ENCODE measurements at places on chromosomes 1 and 21.
A peak's percentile ranks its signal among the peaks of the same experiment; 100 is the strongest.

- no peak for DNase-seq
Measured at GRCh38 chr1:193656841-193657240, 470.4 kb upstream of the B3GALT2 start.

DNA sequence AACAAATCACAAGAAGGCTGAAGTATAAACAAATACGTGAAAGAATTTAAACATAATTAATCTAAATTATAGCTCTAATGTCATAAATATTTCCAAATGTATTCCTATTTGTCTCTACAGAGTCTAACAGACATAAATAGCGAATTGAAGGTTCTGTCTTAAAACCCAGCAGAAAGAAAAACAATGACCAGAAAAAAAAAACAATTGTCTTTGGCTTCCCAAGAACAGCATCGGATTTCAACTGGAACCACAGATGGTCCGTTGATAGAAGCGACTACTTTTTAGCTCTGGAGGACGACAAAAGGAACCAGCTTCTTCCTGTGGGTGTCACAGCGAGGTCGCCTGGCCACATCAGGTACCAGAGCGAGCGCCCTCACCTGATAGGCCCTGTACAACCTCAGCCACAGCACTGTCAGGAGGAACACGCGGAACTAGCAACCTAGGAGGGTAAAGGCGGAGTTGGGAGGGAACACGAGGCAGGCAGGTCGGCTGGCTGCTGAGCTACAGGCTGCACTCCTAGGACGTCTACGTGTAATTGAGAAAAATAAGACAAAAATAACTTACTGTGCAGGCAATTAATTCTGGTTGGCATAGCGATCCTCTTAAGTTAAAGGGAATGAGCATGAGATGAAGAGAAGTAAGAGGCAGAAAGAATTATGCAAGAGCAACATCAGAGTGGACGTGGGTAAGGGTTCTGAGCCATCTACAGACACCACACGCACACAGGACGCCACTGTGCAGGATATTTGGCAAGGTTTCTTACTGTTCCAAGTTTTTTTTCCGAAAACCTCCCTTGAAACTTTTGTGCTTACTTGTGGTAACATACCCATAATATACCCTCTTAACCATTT lies 16.7 kb upstream of the PRDM15 start:
- DNase-seq: peak; percentile 60

DNA sequence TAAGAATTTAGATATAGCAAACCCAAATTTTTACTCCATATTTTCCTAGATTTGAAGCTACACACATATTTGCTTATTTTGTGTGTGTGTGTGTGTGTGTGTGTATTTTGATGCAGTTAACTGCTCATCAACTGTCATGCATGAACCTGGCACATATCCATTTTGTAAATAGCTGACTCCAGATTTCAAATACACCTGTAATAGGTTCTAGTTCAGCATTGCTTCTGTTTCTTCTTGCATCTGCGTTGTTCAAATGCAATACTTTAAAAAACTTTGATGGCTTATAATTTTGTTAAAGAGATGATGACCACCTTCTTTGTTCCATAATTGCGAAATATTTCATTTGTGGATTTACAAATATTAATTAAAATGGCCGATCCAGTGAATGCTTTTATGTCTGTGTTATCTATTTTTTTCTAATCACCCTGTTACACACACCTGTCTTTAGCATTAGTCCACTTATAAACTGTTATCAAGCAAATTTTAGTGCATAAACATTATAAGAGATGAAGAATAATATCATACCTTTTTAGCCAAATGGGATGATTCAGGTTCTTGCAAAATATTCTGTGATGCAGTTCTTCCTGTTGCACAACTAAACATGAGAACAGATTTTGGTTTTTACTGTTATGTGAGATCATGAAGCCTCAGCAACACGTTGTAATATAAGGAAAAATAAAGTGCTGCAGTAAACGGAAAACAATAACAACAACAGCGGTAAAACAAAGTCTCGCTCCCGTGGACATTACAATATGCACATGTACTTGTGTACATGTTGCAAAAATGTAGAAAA lies 12.7 kb upstream of the S100A11 start:
- DNase-seq: no peak

DNA sequence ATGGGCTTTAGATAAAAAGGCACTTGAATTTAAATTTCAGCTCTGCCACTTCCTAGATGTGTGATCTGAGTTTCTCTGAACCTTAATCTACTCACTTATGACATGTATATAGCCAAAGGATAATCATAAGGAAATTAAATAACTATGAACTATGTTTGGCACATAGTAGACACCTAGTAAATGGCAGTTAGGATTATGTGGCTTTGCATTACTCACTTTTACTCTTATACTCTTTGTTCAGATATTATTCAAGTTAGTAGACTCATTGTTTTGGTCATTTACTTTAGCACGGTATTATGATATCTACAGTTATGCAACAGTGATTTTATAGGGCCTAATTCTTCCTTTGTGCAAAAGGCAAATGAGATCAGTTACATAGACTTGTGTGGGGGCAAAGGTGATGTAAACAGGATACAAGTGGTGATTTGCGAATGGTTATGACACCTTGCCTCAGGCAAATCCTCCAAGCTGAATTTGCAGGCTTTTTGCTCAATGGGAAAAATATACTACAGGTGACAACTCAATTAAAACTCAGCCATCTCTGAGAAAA lies 297.2 kb upstream of the PBX1 start:
- DNase-seq: no peak

DNA sequence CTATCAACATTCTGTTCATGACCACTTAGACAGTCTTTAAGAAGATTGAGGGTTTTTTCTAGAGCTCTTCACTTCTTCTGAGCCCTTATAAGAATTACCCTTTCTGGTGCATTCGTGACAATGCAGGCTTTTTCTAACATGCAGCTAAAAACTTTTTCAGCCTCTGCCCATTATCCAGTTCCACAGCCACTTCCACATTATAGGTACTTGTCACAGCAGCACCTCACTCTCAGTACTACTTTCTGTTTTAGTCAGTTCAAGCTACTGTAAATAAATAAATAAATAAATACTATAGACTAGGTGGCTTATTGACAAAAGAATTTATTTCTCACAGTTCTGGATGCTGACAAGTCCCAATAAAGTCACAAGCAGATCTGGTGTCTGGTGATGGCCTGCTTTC lies 284.4 kb upstream of the PKN2 start:
- no peak for DNase-seq

DNA sequence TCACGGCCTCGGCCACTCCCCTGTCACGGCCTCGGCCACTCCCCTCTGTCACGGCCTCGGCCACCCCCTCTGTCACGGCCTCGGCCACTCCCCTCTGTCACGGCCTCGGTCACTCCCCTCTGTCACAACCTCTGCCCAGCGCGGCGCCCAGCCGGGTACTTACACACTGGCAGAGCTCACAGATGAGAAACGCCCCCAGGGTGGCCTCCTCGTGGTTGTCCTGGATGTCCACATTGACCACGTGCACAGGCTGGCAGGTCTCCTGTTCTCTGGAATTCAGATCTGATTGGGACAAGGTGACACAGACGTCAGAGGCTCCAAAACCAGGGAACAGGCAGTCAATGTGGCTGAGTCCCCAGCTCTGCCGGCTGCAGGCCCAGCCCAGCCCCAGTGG lies 3.3 kb upstream of the TMEM240 start:
- no peak for DNase-seq

DNA sequence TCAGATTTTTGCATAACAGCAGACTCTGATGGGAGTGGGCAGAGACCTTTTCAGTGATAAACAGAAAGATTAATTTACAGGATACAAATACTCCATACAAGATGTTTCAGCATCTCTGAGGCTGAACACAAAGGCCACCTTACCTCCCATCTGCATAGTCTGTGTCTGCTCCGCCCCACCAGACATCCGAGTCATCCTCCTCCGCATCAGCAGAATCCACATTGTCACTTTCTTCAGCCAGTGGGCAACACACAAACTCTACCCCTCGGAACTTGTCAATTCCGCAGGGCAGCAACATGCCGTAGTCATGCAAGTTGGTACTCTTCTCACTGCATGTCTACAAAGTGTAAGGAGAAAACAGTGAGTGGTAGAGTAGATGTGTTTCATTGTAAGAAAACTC lies 119.7 kb downstream of the APP start:
- no peak for DNase-seq

DNA sequence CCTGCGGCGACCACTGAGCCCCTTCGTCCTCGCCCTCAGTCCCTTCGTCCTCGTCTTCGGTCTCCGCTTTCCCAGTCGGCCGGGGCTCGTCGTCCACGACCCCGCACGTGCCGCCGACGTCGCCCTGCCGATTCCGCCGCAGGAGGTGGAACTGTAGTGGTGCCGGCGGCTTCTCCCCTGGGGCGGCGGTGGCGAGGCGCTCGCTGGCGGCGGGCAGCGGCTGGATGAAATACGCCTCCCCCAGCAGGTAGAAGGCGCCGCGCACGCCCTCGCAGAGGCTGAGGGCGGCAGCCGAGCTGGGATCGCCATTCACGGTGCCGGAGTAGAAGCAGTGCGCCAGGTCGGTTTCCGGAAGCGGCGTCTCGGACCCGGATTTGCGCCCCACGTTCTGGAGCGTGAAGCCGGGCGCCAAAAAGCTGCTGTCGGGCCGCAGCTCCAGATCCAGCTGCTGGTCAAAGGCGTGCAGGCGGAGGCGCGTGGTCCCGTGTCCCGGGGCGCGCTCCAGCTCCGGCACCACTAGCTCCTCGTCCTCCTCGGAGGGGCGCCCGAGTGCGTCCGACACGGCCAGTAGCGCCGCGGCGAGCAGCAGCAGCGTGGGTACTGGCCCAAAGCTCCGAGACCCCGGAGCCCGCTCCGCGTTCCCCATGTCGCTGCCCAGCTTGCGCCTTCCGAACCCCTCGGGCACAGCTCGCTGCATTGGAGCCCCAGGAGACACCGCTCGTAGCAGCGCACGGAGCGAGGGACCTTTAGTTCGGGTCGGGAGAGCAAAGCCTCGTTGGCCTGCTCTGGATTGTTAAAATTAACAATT lies 747 bp downstream of the ADAMTS1 start:
- no peak for DNase-seq

DNA sequence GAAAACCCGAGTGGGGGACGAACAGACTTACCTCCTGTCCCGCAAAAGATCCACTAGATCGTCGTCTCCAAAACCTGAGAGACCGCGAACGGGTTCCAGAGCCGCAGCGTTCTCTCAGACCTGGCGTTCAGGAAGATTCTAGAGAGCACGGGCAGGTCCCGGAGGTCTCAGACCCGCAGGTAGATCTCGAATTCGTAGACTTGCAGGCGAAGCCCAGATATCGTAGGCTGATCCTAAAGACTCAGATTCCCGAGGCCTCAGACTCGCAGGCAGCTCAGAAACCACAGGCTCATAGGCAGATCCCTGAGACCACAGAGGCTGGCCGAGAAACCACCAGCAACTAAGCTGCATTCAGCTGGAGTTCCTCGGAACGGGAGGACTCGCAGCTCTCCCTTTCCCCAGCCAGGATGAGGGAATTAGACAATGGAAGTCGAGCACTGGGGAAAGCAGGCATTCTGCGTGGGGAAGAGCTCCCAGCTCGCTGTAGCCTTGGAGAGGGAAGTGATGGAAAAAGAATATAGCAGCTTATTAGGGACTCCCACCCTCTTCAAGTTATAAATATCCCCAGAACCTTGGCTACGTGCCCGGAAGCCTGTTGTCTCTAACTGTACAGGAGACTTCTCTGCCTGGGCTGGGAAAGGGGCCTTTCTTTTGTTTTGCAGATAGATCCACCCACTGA lies at the start of gene ZNF436:
TSS of gene ZNF436 (minus strand) at position 502 of the 679 bp plus-strand sequence. CDS start 1,831 bp downstream, outside the sequence.
- DNase-seq: peak; percentile 43

DNA sequence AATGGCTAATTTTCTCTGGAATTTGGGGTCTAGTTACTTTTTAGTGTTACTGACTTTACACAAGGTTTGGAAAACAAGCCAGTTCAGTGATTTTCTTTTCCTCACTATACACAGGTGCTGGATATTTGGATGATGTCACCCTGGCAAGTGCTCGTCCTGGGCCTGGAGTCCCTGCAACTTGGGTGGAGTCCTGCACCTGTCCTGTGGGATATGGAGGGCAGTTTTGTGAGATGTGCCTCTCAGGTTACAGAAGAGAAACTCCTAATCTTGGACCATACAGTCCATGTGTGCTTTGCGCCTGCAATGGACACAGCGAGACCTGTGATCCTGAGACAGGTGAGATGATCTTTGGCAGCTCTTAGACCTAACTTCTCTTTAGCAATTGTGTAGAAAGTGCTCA lies 64.5 kb upstream of the LAMC2 start:
- no peak for DNase-seq

GRCh38 chr1:27568300-27569087 lies 35.5 kb downstream of the AHDC1 start:
- peak; percentile 86 for DNase-seq

- peak; percentile 15 for DNase-seq
Measured at GRCh38 chr1:40344597-40344996, 27.5 kb upstream of the COL9A2 start.

DNA sequence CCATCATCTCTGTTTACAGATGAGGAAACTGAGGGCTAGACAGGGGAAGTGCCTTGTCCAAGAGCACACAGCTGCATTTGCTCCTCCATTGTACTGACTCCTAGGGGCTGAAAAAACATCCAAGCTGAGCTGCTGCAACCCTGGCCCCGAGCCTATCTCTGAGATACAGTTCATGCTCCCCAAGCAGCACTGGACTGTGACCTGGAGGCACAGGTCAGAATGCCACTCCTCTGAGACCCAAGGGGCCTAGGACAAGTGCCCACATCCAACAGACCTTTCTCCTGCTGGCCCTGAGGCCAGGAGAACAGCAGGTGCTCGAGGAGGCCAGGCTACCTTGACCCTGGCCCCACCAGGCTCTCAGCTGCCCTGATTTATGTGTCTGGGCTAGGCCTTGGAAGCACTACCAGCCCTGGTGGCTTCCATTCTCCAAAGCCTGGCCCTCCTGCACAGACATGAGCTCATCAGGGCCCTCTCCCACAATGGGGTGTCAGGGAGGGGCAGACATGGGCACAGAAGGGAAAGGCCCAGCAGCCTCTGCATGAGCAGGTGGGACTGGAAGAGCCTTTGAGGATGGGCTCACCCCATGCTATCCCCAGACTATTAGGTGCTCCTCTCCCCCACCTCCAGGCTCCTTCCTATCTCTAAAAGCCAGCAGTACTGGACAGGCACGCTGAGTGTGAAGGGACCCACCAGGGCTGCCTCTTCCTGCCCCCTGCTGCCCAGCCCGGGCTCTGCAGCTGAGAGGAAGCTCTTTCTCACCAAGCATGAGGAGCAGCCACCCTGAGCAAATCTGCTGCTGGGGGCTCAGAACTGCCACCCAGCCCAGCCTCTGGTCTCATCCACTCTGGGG lies 18.8 kb downstream of the ADGRB2 start:
- DNase-seq: peak; percentile 46

- DNase-seq: no peak
Measured at GRCh38 chr1:34781071-34781843, at the start of gene GJB3. Gene GJB3 (plus strand): TSS chr1:34781214. CDS start chr1:34784763, 3,549 bp downstream.

DNA sequence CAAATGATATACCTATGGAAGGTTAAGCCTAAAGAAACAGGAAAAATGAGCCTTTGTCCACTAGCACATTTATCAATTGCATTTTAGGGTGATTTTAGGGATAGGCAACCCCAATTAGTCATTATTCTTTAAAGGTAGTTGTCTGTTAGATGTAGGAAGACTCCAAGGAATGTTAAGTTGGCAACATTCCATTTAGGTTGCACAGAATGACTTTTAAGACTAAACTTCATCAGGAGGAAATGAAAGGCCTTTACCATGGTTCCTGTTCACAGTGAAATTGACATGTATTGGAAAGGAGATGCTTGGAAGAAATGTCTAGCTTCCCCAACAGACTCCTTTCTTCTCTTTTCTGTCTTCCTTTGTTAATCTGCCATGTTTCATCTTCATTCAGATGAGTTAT lies 1.6 kb upstream of the APOBEC4 start:
- DNase-seq: no peak

GRCh38 chr1:115065021-115065420 lies 24.3 kb downstream of the TSPAN2 start:
- no peak for DNase-seq
